Type B pancreatic cell (in vitro differentiated cells): ENCODE measurements at places on chromosomes 5 and 9.

DNA sequence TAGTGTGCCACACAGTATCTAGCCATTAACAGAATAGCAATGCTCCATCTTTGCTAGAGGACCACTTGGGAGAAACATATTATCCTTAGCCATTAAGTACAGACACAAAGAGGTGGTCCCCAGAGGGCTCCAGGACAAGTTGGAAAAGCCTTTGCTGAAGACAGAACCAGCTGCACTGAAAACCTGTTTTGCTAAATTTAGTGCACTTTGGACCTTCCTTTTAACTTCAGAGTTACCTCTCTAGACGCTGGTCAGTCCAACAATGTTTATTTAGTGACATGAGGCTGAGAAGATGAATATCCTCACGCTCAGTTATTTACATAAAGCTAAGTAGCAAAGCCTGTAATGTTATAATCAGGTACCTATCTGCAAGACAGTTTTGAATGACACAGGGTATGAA lies 265.0 kb upstream of the ZNF608 start:
- DNase-seq = no peak

- no peak for DNase-seq
Observed at GRCh38 chr5:34898258-34898895, 16.9 kb downstream of the RAD1 start.

- DNase-seq = no peak
Observed at GRCh38 chr5:72452515-72453245, 54.5 kb downstream of the ZNF366 start.

DNA sequence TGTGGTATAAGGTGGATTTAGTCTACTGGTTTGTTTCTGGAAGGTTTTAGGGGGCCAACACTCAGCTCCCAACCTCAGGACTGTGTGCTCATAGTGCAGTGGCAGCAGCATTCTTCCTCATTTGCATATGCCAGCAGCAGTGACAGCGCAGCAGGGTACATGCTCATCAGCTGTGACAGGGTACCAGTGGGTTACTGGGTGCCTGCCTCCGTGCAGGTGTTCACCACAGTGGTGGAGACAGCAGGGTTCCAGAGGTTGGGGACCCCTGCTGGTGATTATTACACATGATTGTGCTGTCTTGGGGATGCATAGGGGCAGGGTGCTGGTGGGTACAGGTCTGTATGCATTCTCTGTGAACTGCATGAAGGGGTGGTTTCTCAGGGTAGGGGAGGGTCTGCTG lies 45.5 kb upstream of the IFNE start:
- DNase-seq = no peak

- no peak for DNase-seq
Observed at GRCh38 chr5:136193322-136193935, 467 bp upstream of the SMIM32 start.

- DNase-seq = peak; percentile 87
Observed at GRCh38 chr5:112921833-112922817, at the start of gene REEP5. Gene REEP5 (minus strand): TSS chr5:112922227. CDS start chr5:112922190, 37 bp downstream.

DNA sequence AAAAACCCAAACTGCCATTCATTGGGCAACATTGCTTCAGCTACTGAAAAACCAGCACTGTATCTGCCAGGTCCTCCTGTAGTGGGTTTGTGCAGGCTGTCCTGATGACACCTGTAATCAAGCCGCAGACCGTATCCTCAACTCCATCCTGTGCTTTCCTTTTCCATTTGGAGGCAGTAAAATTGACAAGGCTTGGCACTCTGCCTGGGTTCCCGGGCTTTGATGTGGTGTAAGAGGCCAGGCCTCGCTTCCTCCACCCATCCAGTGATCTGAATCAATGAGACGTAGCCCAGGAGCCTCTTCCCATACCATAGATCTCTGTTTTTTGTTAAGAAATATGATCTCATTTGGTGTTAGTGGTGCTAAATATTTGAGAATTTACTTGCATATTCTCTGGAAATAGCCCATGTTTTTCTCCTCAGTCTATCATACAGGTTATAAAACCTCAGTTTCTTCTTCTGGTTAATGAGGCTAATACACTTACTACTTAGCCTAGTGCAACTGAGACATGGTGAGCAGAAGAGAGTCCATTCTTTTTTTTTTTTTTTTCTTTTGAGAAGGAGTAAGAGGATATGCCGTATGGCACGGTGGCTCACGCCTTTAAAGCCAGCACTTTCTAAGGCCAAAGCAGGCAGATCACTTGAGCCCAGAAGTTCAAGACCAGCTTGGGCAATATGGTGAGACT lies 34.8 kb downstream of the LSM11 start:
- no peak for DNase-seq

DNA sequence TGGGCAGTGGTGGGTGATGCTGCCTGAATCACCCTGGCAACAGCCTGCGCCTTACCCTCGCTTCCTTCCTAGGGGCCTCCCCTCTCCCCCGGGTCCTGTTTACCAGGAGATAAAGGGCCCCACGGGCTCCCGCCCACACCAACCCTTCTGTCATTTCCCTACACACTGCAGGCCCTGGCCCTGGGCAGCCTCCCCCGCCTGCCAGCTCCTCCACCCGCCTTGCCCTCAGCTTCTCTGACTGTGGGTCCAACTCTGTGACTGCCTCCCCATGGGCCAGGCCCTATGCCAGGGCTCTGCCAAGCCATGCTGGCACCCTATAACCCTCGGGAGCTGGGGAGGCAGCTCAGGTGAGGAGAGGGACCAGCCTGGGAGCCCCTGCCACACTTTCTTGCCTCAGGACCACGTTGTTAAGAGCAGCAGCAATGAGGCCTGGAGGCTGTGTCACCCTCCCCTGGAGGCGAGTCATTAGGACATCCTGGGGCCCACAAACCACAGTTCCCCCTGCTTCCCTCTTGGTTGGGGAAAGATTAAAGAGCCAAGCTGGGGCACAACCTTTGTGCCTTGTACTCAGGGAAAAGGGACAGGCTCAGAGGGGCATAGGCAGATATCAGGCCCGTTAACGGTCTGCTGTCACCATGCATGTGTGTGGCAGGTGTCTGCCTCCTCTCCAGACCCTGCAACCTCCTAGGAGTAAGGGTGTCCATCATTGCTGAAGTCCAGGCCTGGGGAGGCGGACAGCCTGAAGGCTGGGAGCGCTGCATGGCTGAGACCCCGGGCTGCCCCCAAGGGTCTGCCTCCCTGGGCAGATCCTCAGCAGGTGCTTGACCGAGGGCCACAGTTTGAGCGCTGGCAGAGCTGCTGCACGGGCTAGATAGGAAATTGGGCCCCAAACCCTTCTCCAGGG lies 2.8 kb downstream of the MGAT4B start:
- DNase-seq = no peak

- no peak for DNase-seq
Observed at GRCh38 chr5:143533475-143533874, 130.0 kb upstream of the NR3C1 start.

- DNase-seq = no peak
Observed at GRCh38 chr5:177004961-177005360, 1.6 kb downstream of the UIMC1 start.

DNA sequence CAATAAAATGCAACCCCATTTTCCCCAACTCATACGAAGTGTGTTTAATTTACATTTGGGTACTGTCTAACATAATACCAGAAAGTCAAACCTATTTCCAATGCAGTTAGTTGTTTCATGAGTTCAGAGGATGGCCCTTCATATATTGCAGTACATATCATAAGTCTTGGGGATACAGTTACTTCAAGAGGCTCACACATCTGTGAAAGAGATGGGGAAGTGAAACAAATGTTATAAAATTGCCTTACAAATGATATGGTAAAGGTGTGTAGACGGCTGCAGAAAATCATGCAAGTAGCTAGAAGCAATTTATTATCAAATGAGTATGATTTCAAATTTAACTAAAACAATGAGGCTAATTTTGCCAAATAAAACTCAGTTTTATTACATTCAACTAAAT lies 219.0 kb upstream of the CDH12 start:
- DNase-seq = no peak

GRCh38 chr9:96241391-96241809 lies 60.6 kb downstream of the HSD17B3 start:
- no peak for DNase-seq

GRCh38 chr5:179137643-179138567 lies 77.7 kb downstream of the ZNF354C start:
- no peak for DNase-seq

- DNase-seq = no peak
Observed at GRCh38 chr9:34170237-34170991, 8.4 kb upstream of the UBAP1 start.

- DNase-seq = no peak
Observed at GRCh38 chr5:134561871-134562296, 36.4 kb downstream of the JADE2 start.

DNA sequence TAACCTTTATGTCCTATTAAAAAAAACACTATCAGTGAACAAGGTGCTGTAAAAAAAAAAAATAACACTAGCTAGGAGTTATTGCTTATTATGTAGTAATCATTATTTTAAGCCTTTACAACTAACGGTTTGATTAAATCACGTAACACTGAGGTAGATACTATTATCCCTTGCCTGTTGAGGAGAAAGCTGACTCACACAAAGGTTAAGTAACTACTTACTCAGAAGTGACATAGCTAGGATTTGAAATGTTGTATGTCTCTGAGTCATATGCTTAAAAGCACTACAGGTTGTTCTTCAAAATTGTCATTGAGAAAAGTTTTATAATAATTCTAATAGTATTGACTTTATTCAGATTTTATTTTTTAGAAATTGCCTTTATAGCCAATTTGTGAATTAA lies 8.8 kb downstream of the TENT2 start:
- DNase-seq = no peak

- no peak for DNase-seq
Observed at GRCh38 chr5:173302546-173303155, 25.6 kb downstream of the STC2 start.

- no peak for DNase-seq
Observed at GRCh38 chr5:90134892-90135291, 274.7 kb downstream of the CETN3 start.

DNA sequence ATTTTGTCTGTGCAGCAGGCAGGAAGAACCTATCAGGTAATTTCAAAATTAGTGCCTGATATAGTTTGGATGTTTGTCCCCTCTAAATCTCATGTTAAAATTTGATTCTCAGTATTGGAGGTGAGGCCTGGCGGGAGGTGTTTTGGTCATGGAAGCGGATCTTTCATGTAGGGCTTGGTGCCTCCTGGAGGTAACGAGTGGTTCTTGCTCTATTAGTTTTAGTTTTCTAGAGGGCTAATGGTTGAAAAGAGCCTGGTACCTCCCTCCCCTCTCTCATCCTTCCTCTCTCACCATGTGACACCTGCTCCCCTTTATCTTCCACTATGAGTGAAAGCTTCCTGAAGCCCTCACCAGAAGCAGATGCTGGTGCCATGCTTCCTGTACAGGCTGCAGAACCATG lies 106.3 kb downstream of the DRD1 start:
- DNase-seq = no peak

DNA sequence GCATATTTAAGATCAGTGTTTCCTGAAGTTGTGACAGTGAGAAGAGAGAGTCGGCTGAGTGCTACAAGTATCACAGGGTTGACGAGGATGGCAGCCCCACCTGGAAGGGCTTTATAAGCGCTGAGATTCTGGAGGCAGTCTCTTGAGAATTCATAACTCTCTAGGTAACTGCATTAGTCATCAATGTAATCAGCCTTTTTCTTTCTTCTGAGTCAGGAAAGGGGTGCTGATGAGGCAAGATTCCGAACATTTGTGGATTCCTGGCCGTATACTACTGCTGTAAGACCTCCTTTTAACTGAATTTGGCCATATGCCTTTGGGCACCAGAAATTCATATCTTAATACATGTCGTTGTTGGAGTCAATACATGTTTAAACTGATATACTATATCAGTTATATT lies 6.6 kb upstream of the RNF20 start:
- DNase-seq = no peak

DNA sequence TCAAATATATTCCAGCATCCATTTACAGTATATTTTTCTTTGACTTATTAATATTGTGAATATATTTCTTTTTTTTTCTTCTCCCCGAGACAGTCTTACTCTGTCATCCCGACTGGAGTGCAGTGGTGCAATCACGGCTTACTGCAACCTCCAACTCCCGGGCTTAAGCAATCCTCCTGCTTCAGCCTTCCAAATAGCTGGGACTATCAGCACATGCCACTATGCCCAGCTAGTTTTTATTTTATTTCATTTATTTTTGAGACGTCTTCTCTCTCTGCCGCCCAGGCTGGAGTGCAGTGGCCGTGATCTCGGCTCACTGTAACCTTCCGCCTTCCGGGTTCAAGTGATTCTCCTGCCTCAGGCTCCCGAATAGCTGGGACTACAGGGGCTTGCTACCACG lies 7.4 kb upstream of the GLIPR2 start:
- no peak for DNase-seq

DNA sequence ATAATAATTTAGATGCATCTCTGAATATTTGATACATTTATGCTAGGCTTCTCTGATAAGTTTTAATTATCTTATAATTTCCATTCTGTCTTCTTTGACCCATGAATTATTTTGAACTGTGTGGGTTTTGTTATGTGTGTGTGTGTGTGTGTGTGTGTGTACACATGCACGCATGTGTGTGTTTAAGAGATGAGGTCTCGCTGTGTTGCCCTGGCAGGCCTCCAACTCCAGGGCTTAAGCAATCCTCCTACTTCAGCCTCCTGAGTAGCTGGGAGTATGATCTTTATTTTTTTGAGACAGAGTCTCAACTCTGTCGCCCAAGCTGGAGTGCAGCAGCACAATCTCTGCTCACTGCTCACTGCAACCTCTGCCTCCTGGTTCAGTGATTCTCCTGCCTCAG lies 75.4 kb downstream of the NDUFAF2 start:
- DNase-seq = no peak

DNA sequence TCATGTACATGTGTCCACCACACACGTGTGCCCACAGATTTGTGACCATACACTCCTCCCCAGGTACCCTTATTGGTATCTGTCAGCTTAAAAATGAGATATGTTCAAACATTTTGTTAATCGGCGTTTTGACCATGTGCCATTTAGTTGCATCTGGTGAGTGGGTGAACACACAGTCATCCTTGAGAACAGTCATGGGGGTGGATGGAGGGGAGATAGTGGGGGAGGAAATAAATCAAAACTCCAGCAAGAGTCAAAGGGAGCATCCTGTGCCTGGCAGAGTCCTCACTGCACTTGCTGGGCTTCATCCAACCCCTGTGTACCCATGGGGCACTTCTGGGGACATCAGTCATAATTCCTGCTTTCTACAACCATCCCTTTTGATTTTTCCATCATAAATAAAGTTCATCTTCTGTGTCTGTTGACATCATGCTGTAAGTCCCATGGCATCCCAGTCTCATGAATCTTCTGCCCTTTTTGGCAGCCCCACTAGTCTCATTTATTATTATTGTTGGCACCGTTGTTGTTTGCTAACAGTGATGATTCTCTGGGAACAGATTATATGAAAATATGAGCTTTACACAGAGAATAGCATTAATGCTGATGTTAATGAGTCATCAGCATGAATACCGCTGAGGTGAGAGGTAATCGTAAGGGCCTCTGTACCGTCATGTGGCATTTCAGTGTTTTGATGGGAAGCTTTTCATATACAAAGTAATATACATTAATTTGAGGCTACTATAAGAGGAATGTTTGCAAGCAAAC lies 24.4 kb upstream of the CLK4 start:
- no peak for DNase-seq

DNA sequence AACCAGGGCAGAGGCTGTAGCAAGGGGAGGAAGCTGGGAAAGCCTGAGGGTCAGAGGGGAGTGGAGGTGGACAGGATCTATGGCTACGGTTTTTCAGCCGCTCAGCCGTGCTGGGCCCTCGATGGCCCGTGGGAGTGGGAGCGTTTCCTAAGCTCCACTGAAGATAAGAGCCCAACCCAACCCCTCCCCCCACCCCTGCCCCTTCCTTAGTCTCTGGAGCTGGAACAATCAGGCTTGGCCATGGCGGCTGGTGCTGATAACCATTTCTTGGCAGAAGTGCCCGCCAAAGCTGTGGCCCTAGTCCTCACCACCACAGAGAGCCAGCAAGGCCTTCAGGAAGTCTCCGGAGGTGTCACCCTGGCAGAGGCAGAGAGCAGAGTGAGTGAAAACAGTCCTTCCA lies 20.3 kb upstream of the TNIP1 start:
- no peak for DNase-seq
